Spinal cord (tissue), 10 donors: ENCODE measurements at places on chromosomes 2 and 18. TPM values are rescaled to one million over a fixed set of nuclear protein-coding genes. Genes with fewer than 3 reads are reported as not detected.
A peak's percentile ranks its signal among the peaks of the same experiment; 100 is the strongest.

DNA sequence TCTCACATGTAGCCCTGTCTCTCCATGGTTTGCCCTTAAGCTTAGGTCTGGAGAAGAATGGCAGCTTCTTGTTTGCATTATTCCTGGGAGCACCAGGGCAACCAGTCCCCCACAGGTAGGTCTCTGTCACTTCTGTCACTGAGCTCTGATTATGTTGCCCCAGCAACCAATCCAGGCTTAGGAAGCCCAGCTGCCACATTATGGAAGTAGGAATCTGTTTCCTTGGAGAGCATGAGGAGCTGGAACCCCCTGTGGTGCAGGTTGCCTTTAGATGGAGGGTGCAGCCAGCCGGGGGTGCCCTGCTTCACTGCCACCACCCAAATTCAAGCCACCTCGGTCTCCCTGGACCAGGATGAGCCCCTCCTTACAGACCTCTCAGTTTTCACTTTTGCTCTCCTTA, 4.8 kb downstream of the RESP18 start:
- no peak for DNase-seq

GRCh38 chr2:38239452-38239851, 137.6 kb downstream of the ATL2 start:
- no peak for DNase-seq

- DNase-seq, result no peak
These were observed 14.7 kb downstream of the NRP2 start for GRCh38 chr2:205696927-205697441.

GRCh38 chr2:30031184-30031583, 109.8 kb upstream of the ALK start:
- peak; percentile 48 for DNase-seq

GRCh38 chr2:214904634-214905033, 95.2 kb upstream of the BARD1 start:
- no peak for DNase-seq

GRCh38 chr2:234751275-234751973, 200.4 kb upstream of the SH3BP4 start:
- DNase-seq, result no peak

- DNase-seq, result peak; percentile 49
These were observed 183.5 kb upstream of the FAM98A start for GRCh38 chr2:33782395-33783230.

DNA sequence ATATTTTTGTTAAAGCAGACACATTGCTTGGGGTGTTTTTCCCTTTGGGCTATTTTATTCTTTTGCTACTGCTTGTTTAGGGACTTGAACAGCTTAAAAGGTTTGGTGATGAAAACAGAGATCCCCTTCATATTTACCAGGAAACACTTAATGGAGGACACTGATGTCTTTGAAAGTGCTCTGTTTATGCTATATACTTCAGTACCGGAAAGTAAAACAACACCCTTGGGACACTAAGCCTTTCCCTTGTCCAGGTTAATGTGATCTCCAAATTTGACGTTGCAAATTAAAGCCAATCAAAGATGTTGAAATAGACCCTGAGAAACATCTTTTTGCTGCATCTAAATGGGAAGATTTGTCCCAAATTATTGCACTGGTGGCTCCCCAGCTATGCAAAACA, 564.6 kb upstream of the PKDCC start:
- no peak for DNase-seq

DNA sequence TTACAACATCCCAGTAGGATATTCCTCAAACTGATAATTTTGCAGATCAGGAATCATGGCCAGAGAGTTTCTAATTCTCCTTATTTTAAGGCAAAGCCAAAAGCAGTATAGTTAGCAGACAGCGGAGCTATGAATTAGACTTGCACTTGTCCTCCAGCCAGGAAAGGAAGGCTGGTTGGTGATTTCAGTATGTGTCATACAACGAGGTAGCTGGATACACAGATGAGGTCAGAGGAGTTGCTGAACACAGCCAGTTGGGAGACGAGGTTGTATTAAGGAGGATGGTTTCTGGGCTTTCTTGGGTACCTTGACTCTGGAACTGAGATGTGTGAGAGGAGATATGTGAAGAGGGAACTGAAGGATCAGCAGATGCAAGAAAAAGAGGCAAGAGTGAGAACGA, 185.2 kb downstream of the SOX11 start:
- no peak for DNase-seq

- no peak for DNase-seq
These were observed 97.0 kb upstream of the CD226 start for GRCh38 chr18:70044632-70045031.

- no peak for DNase-seq
These were observed at the start of gene KLF11 for GRCh38 chr2:10043256-10043905. KLF11 (plus strand) TSS chr2:10043550; CDS start chr2:10043717, 167 bp downstream.

GRCh38 chr2:70906439-70907005, 29.2 kb upstream of the ATP6V1B1 start:
- DNase-seq, result no peak

DNA sequence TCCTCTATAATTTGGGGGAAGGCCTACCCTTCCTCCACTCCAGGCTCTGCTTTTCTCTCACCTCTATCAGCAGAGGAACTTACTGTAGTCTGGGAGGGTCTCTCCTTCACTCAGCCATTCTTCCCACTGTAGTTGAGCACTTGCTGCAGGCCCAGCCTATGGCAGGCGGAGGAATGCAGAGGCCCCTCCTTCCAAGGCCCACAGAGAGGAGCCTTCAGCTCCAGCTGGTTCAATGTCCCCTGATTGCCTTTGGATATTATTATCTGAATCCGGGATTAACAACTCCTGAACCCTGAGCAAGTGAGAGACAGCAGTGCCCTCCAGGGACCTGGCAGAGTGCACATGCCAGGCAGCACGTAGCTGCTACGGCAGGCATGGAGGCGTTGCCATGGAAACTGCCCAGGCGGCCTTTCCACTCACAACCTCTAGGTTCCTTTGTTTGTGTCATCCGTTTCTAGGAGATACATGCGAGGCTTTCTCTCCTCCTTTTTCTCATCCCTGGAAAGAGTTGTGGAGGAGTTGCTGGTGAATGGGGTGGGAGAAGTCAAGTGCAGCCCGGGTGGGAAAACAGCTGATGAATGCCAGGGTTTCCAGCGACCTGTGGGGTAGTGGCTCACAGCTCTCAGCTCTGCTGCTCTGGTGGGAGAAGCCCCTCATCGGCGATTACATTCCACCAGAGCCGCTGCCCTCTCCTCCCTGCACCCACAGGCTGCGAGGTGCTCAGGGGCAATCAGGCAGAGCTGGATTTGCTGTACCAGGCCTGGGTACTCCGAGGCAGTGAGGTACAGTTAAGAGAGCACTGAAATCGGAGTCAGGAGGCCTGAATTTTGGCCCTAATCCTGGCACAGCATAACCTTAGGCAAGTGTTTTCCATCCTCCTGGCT, 55.3 kb upstream of the HK2 start:
- DNase-seq, result peak; percentile 66

- DNase-seq, result no peak
These were observed 2.2 kb upstream of the SERPINB12 start for GRCh38 chr18:63539904-63540510.

GRCh38 chr2:1701556-1702185, 42.6 kb downstream of the PXDN start:
- no peak for DNase-seq

DNA sequence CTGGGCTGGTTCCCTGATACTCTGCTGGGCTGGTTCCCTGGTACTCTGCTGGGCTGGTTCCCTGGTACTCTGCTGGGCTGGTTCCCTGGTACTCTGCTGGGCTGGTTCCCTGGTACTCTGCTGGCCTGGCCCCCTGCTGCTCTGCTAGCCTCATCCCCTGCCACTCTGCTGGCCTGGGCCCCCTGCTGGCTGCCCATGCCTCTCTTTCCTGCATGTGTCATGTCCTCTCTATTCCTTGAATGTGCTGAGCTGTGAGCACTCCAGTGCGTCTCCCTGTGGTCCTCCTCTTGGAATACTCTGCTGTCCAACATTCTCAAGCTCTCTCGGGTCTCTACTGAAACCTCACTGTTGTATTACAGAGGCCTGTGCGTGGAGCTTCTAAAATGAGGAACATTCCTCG, 216.3 kb downstream of the RNF144A start:
- DNase-seq, result no peak

DNA sequence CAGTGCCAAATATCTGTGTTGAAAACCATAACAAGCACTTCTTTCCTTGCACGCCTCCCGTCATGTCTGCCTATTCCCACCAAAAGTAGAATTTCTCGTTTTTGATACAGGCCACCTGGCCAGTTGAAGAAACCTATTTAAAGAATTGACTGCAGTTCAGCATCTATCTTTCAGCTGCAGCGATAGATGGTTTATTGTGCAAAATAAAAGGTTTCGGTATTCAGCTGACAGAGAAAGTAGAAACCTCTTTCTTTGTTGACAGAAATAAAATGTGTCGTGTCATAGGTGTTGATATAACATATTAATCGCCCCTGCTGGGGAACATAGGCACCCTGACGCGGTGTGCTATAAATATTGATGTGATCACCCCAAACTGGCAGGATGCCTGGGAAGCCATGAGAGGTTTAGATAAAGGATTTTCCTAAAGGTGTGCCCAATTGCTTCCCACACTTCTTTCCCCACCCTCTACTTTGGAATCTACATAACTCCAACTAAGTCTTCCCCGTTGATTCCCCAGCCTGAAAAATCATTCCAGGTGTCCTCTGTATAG, 570.4 kb downstream of the CCDC85A start:
- DNase-seq, result peak; percentile 7

DNA sequence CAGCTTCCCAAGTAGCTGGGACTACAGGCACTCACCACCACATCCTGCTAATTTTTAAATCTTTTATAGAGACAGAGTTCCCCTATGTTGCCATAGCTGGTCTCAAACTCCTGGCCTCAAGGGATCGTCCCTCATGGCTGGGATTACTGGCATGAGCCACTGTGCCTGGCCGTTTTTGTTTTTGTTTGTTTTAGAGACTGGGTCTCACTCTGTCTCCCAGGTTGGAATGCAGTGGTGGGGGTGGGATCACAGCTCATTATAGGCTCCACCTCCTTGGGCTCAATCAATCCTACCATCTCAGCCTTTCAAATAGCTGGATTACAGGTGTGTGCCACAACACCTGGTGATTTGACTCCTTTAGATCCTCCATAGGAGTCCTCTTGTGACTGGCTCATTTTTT, 19.5 kb upstream of the ZDBF2 start:
- no peak for DNase-seq

Gene DSG2
- total RNA-seq, result 34.2 TPM

Gene PARD6G
- total RNA-seq, result 20.3 TPM

Gene GBX2
- 3.3 TPM for total RNA-seq

Gene CRIM1
- 51.1 TPM for total RNA-seq

Gene LRRTM4
- 30.4 TPM for total RNA-seq

Gene LAMA1
- 31.6 TPM for total RNA-seq
